ENCODE measurements at places on chromosomes 6 and 20. TPM values are rescaled to one million over a fixed set of nuclear protein-coding genes. Genes with fewer than 3 reads are reported as not detected.
A peak's percentile ranks its signal among the peaks of the same experiment; 100 is the strongest.

DNA sequence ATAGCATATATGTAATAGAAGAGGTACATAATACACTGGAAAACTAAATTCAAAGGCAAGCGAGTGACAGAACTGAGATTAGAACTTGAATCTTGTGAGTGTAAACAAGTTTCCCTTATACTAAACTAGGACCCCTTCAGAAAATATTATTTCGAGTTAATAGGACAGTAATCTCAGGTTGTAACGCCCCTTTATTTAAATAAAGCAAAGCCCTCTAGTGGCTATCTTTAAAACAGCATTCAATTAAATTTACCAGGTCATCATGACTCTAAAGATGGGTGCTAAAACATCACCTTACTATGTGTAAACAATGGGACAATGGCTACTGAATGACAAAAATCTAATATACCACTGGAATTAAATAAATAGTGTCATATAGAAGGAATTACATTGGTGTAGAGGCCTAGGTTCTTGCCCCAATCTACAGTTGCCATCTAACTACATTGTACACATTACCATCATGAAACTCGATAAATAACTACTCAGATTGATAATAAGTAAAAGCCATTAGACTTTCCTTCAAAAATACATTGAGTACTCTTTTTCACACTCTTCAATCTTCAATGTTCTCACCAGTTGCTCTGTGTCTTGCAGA lies 255.4 kb upstream of the IRAK1BP1 start:
- no peak for DNase-seq

DNA sequence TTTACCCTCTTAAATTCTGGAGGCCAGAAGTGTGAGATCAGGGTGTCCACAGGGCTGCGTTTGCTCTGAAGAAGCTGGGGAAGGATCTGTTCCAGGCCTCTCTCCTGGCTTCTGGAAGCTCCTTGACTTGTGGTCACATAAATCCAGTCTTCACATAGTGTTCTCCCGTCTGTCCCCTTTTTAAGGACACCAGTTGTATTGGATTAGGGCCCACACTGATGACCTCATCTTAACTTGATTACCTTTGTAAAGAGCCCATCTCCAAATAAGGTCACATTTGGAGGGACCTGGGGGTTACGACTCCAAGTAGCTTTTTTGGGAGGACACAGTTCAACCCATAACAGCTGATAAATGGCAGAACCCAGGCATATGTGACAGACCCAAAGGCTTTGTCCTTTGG lies 20.0 kb upstream of the WFDC2 start:
- no peak for DNase-seq

DNA sequence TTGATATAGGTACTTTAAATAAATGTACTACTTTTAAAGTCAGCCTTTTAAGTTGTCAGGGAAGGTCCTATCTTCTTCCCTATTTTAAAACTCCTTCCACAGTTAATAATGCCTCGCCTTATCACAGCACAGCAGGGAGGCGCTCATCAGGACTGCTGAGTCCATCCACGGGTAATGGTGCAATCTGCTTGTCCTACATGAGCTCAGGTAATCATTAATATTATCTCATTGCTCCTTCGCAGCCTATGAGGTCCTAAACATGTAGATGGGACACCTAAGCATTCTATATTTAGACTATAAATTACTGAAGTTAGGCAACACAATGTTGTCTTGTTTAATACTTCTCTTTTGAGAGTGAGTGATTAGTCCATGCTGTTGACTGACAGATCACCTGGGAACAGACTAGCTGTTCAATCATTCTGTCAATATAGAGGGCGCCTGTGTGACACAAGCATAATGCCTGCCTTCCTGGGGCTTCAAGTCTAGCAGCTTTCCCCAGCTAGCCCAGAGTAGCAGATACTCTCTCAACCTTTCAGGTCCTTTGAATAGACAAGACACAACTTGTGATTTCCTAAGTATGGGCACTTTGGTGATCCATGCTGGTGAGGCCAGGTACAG lies 91.0 kb downstream of the FYN start:
- DNase-seq, result no peak

DNA sequence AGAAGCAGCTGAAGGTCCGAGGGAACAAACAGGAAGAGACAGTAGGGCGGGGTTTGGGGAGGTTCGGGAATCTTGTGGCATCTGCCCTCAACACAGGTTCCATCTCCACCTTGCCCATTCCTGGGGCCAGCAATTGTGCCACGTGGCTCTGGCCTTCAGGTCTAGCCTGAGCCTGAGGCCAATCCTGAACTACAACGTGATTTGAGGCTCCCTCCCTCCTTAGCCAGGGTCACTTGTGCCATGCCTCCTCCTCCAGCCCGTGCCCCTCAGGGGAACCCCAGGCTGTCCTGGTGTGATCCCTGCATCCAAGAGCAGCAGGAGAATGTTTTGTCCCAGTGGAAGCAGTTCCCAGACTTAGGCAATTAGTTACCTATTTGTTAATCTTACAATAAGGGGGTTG lies 3.0 kb downstream of the CST9 start:
- no peak for DNase-seq

DNA sequence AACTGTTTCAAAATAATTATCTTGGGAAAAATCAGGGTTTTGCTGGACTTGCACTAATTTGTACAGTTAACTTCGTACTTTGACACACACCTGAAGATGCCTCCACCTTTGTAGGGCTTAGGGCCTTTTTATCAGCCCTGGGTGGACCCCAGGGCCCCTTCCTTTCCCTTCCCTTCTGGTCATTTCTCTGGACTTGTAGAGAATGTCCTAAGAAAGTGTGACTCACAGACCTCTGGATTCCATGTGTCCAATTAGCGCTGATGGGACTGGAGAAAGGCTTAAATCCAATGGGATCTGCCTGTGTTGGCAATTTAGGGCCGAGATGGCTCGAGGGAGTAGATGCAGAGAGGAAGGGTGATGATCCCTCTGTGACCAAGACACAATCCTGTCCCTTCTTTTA lies 9.3 kb downstream of the TRIM15 start:
- no peak for DNase-seq

DNA sequence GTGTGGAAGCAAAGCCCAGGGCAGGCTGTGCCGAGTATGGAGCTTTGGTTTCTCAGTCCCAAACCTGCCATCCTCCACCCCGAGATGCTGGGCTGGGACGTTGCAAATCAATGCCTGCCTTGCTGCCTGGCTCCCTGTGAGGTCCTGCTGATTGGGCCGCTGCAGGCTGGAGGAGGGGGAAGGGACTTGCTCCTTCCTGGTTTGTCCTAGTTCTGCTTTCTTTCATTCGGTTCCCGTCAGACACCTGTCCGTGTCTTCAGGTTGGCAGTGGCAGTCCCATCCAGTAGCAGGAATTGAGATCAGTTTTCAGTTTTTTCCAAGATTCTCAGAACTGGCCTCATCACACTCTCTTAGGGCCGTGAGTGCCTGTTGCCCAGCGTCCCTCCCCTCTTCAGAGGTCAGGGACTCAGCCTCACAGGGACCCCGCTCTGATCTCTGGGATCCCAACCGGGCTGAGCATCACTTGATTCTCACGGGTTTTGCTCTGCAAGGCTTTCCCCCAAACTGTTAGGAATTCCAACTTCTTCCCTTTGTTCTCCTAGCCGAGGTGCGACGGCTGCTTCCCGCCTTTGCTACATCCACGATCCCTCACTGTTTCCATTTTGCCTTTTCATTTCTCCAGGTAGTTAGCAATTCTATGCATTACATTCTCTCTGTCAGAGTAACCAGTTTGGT lies 24.2 kb upstream of the TAGAP start:
- no peak for DNase-seq

GRCh38 chr6:42688281-42688680 lies 34.1 kb downstream of the PRPH2 start:
- no peak for DNase-seq

DNA sequence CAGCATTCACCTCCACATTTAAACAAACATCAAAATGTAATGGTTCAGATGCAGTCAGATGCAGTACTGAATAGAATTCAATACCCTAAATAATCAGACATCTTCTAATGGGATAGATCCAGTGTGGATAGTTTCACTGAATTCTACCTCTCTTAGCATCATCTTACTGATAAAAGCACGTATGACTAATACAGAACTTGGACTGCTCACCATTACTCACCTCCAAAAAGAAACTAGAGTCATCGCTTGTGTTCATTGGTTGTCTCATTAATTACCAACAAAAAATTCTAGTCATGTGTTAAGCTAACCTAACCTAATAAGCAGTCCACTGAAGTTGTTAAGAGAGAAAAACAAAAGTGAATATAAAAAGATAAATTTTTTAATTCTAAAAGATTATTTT lies 165.9 kb upstream of the IRAK1BP1 start:
- DNase-seq, result no peak

DNA sequence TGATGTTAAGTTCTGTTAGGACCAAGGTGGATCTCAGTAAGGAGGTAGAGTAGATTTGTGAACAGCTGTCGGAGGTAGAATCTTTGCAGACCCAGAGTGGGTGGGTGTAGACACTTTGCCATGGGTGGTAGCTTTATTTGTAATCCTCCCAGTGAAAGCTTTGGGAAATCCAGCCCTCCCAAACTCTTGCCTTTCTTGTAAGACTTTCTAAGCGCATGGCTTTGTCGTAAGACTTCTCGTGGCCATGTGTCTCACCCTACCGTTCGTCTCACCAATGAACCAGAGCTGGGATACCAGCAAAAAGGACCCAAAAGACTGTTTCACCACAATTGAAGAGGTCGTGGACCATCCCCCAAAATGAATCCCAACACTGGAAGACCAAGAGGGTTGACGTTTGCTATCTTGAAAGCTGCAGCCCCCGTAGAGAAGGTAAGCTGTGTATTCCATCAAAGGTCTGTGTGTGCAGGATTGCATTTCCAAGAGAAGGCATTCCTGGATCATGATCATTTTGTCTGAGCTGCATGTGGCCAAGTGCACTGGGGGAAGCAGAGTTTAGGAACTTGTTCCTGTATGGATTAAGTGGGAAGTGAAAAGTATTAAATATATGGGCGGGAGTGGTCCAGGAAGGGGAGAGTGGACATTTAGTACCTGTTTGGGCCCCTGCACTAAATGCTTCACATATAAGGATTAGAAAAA lies 5.8 kb upstream of the TMEM14A start:
- DNase-seq, result no peak

GRCh38 chr6:36149476-36149875 lies 19.2 kb downstream of the MAPK13 start:
- DNase-seq, result no peak

PTP4A1 gene
- 65.8 TPM for total RNA-seq

DNA sequence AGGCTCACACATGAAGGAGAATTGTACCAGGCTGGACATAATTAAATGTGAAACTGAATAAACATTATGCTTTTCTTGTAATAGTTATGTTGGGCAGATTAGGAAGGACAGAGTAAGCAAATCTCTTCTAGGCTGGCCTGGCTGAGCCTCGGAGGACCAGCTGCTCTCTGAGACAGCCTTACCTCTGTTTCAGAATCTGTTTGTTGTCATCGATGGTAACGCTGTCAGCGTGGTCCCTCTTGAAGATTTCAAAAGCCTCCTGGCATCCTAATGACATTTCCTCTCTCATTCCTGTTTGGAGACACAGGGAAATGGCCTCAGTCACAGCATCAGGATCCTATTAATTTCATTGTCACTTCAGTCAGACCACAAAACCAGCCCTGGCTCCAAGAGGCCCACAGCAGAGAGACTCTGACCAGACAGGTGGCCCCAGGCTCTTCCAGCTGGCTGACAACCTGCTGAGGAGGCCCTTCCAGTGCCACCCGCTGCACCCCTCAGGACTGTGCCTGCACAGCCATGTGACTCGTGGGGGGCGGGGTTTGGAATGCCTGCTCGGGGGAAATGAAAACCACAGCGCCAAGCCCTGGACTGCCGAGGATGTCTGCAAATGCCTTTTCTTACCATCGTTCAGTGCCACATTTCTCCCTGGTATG lies 108.5 kb upstream of the KCNK16 start:
- peak; percentile 56 for DNase-seq

TXLNB gene
- total RNA-seq, result 15.0 TPM

- peak; percentile 71 for DNase-seq
Measured at GRCh38 chr6:57305761-57306160, 11.7 kb upstream of the PRIM2 start.

DNA sequence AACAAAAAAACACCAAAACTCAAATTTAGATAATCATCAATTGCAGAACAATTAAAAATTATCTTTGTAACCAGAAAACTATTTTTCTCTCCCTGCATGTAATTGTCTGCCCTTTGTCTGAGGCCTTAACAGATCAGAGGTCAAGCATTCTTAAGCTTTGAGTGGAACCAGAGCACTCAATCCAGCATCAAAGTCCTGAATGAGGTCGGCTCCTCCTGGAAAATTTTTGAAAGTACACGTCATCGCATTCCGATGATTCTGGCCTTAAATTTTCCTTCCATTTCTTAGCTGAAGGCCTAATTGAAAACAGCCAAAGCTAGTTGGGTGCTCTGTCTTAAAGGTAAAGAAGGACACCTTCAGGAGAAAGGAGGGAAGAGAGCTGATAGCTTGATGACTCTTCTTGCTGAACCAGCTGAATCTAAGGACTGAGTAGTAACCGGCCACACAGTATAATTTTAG lies 510.2 kb upstream of the SULF2 start:
- peak; percentile 91 for DNase-seq

DNA sequence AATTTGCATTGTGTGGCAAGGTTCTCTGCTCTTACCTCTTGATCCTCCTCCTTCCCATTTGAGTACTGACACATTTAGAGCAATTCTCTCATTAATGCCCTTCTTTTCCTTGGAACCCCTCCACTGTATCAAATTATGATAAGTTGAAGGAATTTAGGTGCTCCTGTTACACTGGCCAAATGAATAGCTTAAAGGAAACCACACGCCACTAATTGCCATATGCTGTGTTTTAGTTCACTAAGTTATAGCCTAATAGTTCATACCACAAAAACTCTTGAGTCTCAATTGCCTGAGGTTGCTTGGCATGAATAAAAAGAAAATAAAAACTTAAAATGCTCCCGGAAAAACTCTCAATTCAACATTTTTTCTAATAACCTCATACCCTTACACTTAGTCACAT lies 1239.3 kb downstream of the EPHA7 start:
- DNase-seq, result no peak

- no peak for DNase-seq
Measured at GRCh38 chr20:40442181-40442963, 246.7 kb downstream of the MAFB start.

GRCh38 chr20:23547613-23548012 lies 20.7 kb downstream of the CST9L start:
- no peak for DNase-seq

DNA sequence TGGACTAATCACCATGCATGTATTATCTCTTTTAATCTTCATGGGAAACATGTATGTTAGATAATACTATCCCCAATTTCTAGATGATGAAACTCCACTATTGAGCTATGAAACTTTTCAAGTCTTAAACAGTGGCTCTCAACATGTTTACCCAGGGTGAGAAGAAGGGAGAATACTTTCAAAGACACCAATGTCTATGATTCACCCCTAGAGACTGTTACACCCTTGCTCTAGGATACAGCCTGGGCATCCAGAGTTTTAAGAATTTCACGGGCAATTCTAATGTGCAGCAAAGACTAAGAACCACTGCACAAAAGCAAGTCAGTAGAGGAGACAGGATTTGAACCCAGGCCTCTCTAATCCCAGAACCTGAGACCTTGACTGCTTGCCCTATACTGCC lies 47.8 kb downstream of the GFOD1 start:
- DNase-seq, result no peak

GRCh38 chr6:41663568-41663967 lies 25.3 kb downstream of the MDFI start:
- no peak for DNase-seq

Data from skin of body (tissue), 3 donors.